Choroid plexus epithelial cell (primary cell): ENCODE measurements at places on chromosomes 4 and X.

GRCh38 chr4:39365830-39366771 lies at the start of gene RFC1:
Gene RFC1, minus strand, starts transcription at chr4:39366362. Its CDS starts 121 bp downstream, at chr4:39366241.
- peak; percentile 92 for DNase-seq

GRCh38 chr4:89745708-89746107 lies 91.3 kb downstream of the SNCA start:
- DNase-seq = no peak

DNA sequence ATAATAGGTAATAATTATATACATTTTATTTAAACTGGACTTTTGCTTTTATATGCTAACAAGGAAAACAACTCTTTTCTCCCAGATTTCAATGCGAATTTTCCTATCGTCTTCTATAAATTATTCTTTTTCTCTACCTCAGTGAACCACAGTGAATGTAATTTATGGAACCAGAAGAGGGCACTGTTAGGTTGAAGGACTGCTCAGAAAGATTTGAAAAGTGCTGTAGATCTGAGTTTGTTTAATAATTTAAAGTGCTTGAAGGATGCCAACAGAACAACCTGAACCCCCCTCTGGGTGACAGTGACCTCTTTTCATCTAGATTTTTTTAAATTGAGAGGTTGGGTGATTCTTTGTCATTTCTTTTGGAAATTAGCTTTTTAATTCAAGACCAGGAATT lies 54.9 kb downstream of the PHOX2B start:
- peak; percentile 72 for DNase-seq

DNA sequence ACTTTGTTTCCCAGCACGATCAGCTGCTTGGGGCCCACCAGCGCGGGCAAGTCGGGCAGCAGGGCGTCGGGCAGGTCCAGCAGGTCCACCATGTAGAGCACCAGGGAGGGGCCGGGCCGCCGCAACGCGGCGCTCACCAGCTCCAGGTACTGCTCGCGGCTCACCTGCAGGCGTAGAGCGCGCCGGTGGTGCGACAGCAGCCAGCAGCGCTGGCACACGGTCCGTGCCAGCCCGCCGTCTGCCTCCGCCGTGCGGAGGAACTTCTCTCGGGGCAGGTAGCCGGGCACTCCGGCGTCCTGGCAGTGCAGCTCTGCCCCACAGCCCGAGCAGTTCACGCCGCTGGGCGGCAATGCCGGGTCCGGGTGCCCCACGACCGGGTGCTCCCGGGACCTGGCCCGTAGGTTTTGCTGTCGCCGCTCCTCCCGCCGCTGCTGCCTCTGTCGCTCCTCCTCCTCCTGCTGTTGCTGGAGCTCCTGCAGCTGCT lies 527 bp downstream of the NOA1 start:
- peak; percentile 13 for DNase-seq

DNA sequence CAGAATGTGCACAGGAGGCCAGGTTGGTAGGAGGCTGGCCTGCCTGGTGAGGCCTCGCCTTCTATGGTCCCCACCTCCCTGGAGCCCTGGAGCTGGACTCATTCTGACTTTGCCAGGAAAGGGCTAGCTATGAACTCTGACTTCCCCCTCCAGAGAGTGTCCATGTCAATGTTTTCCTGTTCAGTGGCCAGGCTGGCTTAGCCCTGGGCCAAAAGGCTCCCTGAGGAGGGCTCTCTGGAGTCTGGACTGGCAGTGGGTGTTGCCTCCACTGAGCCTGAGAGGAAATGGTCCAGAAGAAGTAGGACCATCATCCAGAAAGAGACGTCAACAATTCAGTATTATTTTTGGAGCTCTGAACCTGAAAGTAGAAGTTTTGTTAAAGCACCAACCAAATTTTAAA lies 178.7 kb downstream of the CHIC2 start:
- DNase-seq = no peak

DNA sequence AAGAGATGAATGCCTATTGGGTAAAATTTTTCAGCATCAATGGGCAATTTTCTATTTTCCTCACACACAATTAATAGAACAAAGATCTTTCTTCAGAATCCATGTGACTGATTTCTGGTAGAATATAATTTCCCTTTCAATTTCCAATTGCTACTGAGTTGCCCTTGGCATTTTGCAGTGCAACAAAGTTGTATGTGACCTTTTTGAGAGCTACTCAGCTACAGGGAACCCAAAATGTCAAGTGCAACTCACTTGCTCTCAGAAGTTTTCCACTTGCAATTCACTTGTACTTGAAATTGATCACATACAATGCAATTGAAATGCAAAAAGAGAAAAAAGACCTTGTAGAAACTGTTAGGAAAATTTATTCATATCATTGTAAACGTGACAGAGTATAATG lies 245.5 kb downstream of the BANK1 start:
- DNase-seq = no peak

GRCh38 chr4:22487328-22487727 lies 28.5 kb downstream of the ADGRA3 start:
- no peak for DNase-seq

GRCh38 chr4:61202638-61203435 lies 2.7 kb downstream of the ADGRL3 start:
- DNase-seq = peak; percentile 54

DNA sequence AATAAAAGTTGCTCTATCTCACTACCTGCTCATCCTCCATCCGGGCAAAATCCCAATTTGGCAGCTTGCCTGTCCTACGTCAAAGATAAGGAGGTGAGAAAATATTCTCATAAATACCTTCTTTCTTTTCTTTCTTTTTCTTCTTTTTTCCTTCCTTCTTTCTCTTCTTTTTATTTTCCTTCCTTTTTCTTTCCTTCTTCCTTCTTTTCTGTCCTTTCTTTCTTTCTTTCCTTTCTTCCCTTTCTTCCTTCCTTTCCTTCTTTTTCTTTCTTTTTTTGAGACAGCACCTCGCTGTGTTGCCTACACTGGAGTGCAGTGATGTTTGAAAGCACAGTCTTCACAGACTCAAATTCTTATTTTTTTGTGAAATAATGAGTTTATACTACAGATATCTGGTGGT lies 38.6 kb upstream of the NKAP start:
- no peak for DNase-seq

- no peak for DNase-seq
Measured at GRCh38 chrX:86039625-86040568, 7.5 kb downstream of the CHM start.

- no peak for DNase-seq
Measured at GRCh38 chr4:16292585-16292984, 66.3 kb upstream of the TAPT1 start.

DNA sequence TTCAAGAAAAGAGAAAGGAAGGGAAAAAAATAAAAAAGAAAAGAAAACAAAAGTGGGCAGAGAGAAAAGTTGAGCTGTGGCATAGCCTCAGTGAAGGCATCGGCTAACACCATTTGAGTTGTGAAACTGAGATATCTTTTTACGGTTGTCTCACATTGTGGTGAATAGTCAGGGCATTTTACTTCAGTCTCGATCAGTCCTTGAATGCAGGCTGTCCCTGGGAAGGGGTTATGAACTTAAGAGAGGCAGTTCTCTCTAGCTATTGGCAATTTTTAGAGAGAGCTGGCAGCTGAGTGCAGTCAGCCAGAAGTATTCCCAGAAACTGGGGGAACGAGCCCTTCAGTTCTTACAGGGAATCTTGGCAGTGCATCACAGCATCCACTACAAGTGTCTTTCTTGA lies 93.5 kb upstream of the SLC6A14 start:
- DNase-seq = no peak

GRCh38 chrX:41808047-41808446 lies 84.1 kb downstream of the GPR82 start:
- peak; percentile 50 for DNase-seq

DNA sequence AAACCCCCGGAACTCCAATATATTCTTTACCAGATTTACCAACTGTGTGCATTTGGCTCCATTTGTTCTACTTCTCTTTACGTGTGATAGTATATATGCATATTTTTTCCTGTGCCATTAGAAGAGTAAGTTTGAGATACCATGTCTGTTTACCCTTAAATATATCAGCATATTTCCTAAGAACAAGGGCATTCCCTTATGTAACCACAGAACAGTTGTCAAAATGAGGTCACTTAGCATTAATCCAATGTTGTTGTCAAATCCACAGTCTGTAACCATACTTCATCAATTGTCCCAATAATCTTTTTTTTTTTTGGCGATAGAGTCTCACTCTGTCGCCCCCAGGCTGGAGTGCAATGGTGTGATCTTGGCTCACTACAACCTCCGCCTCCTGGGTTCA lies 55.2 kb downstream of the TBC1D14 start:
- no peak for DNase-seq
